ENCODE measurements at places on chromosomes 11 and 22. TPM values are rescaled to one million over a fixed set of nuclear protein-coding genes. Genes with fewer than 3 reads are reported as not detected.

Gene APOL5
- total RNA-seq, result not detected

GRCh38 chr11:108606495-108607160 is 13.1 kb upstream of the EXPH5 start:
- no peak for DNase-seq

- DNase-seq, result no peak
Observed at GRCh38 chr22:44728761-44729324, 23.5 kb upstream of the ARHGAP8 start.

Gene MYOD1
- not detected for total RNA-seq

Gene MS4A4A
- not detected for total RNA-seq

- DNase-seq, result no peak
Observed at GRCh38 chr11:34145073-34145472, 39.6 kb downstream of the NAT10 start.

DNA sequence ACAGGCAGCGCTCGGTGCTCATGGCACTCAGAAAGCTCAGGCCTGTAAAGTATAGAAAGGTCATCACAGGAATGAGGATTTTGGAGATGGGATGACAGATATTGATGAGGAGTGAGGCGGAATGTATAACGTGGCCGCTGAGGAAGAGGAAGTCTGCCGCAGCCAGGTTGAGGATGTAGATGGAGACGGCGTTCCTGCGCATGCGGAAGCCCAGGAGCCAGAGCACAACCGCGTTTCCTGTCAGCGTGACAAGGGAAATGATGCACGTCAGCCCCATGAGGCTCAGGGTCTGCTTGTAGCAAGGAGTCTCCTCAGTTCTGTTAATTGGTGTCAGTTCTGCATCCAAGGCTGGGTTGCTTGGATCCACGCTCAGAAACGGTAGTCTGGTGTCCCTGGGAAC is 33.1 kb upstream of the MRGPRX1 start:
- DNase-seq, result no peak

- no peak for DNase-seq
Observed at GRCh38 chr11:95445746-95446333, 214.8 kb upstream of the SESN3 start.

Gene RASGRP2
- total RNA-seq, result 0.08 TPM

Gene HEPHL1
- not detected for total RNA-seq

Gene RTN4R
- not detected for total RNA-seq

Gene STX5
- total RNA-seq, result 45.7 TPM

- DNase-seq, result no peak
Observed at GRCh38 chr22:17980638-17981051, 43.7 kb downstream of the MICAL3 start.

- no peak for DNase-seq
Observed at GRCh38 chr11:75667831-75668450, 897 bp downstream of the MAP6 start.

DNA sequence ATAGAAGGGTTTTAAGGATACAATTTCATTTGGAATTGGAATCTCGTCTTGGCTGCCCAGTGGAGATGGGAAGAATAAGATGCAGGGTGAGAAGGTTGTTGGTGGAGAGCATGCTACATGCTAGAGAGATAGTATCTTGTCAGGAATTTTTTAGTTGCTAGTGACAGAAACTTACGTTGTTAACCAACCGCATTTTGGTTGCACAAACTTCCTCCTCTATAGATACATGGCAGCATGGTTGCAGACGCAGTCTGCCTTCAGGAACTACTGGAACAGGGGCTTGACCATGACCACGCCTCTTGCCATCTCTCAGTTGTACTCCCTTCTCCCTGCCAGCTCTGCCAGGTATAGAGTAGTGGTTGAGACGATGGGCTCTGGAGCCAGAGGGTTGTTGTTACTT is 13.5 kb upstream of the CCDC90B start:
- DNase-seq, result no peak

Gene KCNJ1
- not detected for total RNA-seq

DNA sequence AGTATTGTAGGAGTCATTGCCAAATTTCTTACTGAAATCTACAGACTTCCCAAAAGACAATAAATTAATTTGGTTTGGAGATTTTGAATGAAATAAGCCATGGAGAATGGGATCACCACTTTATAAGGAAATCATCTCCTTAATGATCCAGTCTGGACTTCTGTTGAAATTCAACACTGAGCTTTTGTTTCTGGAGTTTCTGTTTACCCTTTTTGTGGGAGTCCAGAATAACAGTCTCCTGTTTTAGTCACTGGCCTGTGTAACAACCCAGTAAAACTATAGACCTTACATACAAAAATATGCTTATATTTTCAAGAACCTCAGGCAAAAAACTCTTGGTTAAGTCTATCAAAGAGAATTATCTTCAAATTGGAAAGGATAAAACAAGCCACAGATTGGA is 321.7 kb upstream of the PLET1 start:
- no peak for DNase-seq

Data from SJSA1 (cell line).